ENCODE measurements at places on chromosomes 5 and 9. TPM values are rescaled to one million over a fixed set of nuclear protein-coding genes. Genes with fewer than 3 reads are reported as not detected.

TMC1 gene
- total RNA-seq, result 0.74 TPM

LRRC19 gene
- total RNA-seq, result not detected

KIAA0825 gene
- 1.9 TPM for total RNA-seq

PCDHB8 gene
- total RNA-seq, result 0.34 TPM

C8G gene
- total RNA-seq, result 1.7 TPM

Data from dermis blood vessel endothelial cell (primary cell).